ENCODE measurements at places on chromosomes 16 and 17.

DNA sequence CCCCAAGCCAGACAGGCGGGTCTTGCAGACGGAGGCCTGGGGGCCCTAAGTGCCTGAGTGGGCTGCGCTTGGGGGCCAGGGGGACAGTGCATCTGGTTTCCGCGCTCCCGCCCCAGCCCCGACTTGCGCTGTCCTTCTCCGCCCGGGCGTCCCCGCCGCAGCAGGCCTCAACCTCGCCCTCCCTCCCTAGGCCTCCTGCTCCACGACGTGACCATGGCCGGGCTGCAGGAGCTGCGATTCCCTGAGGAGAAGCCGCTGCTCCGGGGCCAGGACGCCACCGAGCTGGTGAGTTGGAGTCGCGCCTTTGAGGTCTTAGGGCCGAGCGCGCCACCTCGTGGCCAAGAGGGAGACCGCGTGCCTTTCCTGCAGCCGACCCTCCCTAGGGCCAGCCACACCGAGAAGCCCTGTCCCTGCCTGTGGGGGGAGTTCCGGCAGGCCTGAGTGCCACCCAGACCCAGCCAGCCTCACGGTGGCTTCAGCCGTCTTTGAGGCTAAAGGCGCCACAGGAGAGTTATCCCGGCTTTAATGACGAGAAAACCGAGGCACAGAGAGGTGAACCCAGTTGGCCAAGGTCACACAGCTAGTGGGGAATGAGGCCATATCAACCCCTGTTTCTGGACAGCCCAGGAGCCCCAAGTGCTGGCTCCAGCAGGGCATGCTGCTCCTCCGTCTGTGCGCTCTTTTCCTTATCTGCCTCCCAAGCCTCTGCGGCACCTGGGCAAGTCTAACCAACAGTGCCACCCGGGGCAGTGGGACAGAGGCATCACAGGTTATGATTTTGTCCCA, 12.2 kb upstream of the NDRG4 start:
- peak; percentile 14 for DNase-seq

DNA sequence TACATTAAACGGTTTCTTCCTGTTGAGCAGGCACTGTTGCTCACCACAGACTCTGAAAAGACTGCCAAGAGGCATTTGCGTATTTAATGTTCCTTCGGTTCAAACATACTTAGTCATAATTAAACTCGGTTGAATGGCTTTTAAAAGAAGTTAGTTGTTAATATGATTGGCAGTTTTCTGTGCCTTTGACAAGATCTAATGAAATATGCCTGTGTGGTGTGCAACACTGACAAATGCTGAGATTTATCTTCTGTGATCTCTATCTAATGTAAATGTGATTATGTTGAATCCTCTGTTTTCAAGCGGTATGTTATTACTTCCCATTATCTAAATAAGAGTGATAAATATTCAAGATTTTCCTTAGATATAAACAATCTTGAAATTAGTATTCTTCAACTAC, 1046.6 kb downstream of the CDH8 start:
- DNase-seq = no peak

GRCh38 chr16:76125871-76126270, 151.3 kb upstream of the CNTNAP4 start:
- peak; percentile 2 for DNase-seq

- DNase-seq = no peak
Observed at GRCh38 chr17:80270836-80271235, 10.2 kb downstream of the RNF213 start.

DNA sequence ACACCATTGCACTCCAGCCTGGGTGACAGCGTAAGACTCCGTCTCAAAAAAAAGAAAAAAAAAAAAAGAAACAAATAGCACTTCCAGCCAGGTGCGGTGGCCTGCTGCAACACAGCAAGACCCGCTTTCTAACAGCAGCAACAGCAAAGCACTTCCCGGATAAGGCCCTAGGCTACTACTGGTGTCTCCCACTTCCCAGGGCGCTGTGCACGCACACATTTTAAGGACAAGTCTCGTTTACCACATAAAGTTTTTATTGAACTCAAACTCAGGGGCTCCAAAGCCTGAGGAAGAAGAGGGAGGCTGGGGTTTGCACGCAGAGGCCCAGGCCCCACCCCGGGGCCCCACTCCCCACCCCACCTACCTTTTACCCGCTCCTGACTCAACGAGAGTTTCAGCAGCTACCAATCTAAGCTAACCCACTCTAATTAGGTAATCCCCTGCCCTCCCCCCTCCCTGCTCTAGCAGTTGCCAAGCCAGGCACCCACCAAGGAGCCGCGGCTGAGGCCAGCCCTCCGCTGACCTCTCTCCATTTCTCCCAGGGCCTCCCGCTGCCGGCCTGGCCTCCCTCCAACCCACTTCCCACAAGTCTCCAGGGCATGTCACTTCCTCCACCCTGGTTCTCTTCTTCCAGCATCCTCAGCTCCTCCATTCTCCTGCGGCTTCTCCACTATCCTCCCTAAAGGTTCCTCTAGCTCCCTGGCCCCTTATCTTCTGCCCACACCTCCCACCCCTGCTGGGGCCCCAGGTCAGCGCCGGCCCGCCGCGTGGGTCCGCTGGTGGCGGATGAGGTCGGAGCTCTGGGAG, 2.4 kb downstream of the ZNF768 start:
- no peak for DNase-seq

DNA sequence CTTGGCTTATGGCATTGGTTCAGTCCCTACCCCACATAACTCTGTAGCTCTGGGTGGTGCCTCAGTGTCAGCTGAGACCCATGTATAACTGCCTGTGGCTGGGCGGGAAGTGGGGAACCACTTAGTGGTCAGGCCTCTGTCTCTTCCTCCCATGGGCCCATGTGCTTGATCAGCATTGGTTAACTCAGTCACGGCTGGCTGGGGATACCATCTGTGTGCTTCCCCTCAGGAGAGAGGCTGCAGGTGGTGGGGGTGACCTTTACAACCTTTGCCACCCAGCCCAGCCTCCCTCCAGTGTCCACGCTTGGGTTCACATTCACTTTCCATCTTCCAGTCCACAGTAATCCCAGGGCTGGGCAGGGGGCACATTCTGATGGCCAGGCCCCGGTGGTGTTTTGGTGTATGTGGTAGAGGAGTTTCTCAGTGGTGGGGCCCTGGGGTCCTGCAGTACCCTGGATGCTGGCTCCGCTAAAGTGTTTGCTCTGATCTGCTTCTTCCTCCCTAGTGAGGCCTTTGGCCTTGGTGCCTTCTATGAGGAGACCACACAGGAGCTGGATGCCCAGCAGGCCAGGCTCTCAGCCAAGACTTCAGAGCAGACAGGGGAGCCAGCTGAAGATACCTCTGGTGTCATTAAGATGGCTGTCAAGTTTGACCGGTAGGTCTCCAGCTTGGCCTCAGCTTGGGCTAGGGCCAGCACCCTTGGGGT, 10.2 kb upstream of the NFATC3 start:
- no peak for DNase-seq

GRCh38 chr17:81218991-81219390, 3.8 kb downstream of the CEP131 start:
- DNase-seq = no peak

- no peak for DNase-seq
Observed at GRCh38 chr16:54237-54581, 581 bp downstream of the SNRNP25 start.

GRCh38 chr17:65459677-65460347, 101.6 kb downstream of the AXIN2 start:
- no peak for DNase-seq

- DNase-seq = peak; percentile 82
Observed at GRCh38 chr17:43170140-43170765, 761 bp upstream of the NBR1 start.

DNA sequence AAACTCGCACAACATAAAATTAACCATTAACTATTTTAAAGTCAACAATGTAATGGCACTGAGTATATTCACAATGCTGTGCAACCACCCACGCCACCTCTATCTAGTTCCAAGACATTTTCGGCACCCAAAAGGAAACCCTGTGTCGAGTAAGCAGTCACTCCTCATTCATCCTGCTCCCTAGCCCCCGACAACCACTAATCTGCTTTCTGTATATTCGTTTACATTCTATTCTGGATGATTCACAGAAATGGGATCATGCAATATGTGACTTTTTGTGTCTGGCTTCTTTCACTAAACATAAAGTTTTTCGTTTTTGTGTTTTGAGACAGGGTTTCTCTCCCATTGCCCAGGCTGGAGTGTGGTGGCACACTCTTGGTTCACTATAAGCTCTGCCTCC, 42.2 kb upstream of the HAPSTR1 start:
- DNase-seq = peak; percentile 77

- DNase-seq = no peak
Observed at GRCh38 chr17:37562016-37562745, 47.0 kb downstream of the SYNRG start.

- DNase-seq = no peak
Observed at GRCh38 chr17:296906-297690, 55.5 kb downstream of the RPH3AL start.

- no peak for DNase-seq
Observed at GRCh38 chr16:78147911-78148401, 48.5 kb downstream of the WWOX start.

GRCh38 chr17:74451557-74451956, 14.9 kb upstream of the CD300A start:
- no peak for DNase-seq

DNA sequence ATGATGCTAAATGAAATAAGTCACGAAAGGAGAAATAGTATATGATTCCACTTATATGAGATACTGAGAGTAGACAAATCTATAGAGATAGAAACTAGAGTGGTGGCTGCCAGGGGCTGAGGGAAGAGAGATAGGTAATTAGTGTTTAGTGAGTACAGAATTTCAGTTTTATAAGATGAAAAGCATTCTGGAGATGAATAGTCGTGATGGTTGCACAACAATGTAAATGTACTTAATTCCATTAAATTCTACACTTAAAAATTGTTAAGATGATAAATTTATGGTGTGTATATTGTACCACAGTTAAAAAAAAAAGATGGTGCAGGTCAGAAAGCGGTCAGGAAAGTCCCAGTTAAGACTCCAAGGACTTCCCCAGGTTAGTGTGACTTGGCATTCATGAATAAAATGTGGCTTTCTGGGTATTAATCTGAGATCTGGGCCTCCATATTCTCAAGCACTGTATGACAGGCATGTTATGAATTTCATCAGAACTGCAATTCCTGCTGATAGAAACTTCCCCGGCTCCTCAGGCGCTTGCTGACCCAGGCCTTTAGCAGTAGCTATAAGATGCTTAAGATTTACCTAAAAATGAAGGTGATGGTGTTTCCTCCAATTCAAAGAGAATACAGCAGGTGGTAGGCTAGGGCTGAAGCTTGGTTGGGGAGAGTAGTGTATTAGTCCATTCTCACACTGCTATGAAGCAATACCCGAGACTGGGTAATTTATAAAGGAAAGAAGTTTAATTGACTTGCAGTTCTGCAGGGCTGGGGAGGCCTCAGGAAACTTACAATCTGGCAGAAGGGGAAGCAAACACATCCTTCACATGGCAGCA, 115.3 kb upstream of the SOX9 start:
- no peak for DNase-seq

DNA sequence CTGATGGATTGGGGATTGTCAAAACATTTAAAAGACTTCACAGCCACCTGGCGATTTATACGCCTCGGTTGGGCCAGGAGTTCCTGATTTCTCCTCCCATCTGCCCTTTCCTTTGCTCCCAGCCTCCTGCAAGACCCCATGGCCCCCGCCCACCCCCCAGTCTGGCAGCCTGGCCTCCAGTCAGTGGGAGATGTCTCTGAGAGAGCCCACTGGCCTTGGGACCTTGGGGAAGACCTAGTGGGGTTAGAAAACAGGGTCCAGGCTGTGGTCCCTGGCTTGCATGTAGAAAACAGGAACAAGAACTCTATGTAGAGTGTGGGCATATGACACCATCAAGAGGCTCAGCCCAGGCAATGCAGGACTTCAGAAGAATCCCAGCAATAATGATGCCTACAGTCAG, 209.4 kb upstream of the C16orf82 start:
- DNase-seq = no peak

DNA sequence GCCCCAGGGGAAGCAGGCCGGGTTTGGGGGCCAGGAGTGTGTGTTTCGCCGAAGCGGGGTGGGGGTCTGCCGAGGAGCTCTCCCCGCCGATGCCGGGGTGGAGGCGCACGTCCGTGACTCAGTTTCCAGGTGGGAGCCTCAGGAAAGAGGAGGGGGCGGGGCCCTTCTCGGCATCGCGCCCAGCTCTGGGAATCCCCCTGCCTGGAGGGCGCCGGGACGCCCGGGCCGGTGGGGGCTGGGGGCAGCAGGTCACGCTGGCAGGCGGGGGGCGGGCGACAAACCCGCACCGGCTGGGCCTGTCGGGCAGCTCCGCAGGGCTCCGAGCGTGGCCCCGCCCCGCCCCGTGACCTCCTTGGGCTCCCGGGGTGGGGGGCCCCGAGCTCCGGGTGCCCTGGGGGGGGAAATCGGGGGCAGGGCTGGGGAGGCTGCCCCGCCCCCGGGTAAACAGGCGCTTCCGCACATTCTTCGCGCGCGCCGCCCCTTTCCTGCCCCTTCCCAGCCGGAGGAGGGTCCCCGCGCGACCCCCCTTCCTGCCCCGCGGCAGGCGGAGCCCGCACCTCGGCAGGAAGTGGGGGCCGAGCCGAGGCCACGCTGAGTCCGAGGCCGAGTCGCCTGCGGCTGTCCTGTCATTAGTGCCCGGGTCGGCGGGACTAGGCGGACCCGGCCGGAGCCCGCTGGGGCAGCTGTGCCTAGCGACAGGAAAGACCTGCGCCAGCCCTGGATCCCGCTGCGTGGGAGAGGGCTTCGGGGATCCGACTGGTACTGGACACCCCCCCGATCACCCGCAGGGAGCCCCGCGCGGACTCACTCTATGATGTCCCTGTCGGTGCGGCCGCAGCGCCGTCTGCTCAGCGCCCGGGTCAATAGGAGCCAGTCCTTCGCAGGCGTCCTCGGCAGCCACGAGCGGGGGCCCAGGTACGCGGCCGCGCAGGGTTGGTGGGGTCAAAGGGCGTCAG, 9.3 kb downstream of the RIPOR1 start:
- no peak for DNase-seq

DNA sequence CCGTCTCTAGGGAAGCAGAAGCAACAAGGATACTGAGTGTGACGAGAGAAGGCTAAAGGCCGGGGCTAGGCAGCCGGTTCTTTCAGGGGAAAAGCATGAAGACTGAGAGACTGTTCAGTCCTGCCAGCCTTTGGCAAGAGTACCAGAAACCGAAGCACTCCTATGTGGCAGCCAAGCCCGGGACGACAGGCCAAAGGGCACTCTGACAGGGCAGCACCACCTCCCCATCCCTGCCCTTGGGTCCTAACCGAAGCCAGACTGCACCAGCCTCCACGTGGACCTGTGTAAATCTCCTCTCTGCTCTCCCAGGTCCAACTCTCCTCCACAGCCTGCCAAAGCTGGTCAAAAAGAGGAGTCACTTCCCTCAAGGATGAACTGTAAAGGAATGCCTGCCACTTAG, 23.5 kb upstream of the ALOX15 start:
- no peak for DNase-seq

- no peak for DNase-seq
Observed at GRCh38 chr16:17607075-17607509, 136.3 kb upstream of the XYLT1 start.

All from HS-5 (cell line).